NCI-H774 (cell line): ENCODE measurements at places on chromosomes 2 and 18.

DNA sequence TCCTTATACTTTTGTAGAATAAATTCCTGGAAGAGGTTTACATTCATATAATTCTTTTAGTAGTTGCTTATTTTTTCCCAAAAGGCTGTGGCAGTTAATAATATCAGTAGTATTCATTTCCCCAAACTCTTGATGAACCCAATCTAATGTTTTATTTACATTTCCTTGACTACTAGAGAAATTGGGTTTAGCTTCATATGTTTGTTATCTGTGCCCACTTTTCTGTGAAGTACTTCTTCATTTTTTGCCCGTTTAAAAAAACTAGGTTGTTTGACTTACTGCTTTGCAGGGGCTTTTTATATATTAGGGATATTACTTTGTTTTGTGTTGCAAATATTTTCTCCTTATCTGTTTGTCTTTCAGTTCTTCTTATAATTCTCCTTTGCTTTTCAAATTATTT is 17.2 kb downstream of the RALB start:
- no peak for DNase-seq

DNA sequence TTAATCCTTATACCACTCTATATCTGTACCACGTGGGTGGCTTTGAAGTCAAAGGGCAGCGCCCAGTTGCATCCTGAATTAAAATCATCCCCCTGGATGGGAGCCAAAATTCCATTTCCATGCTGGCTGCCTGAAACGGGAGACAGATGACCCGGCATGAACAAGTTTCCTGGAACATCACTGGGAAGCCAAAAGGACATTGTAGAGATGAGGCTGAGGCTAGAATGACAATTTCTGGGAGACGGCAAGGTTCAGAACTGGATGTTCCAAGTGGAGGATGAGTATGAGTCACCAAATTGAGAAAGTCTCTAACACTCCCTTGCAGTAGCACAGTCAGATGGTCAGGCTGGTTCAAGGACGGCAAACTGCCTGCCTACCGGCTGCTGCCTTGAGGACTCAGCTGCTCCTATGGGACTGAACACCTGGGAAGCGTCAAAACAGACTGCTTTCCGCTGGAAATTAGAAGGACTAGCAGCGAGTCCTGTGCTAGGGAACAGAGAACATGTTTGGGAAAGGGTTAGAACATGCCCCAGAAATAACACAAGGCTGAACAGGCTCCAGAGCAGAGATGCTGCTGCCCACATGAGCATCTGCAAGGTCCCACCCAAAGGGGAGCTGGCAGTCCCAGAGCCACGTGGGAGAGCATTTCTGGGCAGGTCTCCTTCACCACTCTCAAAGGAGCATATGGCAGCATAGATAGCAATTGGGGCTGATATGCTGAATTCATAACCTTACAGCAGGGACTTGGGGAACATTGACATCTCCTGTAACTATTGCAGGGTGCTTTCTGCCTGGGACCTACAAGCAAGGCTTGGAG is 32.0 kb downstream of the YPEL5 start:
- no peak for DNase-seq

GRCh38 chr2:215680605-215681598 is 245.0 kb upstream of the FN1 start:
- DNase-seq, result peak; percentile 21

- no peak for DNase-seq
Observed at GRCh38 chr2:125471963-125472362, 1184.0 kb upstream of the GYPC start.

- DNase-seq, result peak; percentile 48
Observed at GRCh38 chr18:75208155-75208835, 644 bp downstream of the PTGR3 start.

DNA sequence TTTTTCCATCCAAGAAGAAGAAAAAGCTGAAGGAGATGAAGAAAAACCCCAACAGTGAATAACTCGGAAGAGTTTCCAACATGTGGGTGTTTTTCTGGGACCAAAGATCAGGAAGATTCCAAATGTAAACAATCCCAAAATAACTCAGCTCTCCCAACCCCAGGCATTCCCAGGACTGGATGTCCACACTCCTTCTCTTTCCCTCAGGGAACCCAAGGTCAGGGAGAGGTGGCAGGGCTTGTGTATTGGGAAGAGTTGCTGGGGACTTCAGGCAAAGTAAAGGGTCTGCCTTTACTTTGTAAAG is 268.0 kb downstream of the DYSF start:
- no peak for DNase-seq
